ENCODE measurements at places on chromosomes 1 and 21. TPM values are rescaled to one million over a fixed set of nuclear protein-coding genes. Genes with fewer than 3 reads are reported as not detected.
A peak's percentile ranks its signal among the peaks of the same experiment; 100 is the strongest.

DNA sequence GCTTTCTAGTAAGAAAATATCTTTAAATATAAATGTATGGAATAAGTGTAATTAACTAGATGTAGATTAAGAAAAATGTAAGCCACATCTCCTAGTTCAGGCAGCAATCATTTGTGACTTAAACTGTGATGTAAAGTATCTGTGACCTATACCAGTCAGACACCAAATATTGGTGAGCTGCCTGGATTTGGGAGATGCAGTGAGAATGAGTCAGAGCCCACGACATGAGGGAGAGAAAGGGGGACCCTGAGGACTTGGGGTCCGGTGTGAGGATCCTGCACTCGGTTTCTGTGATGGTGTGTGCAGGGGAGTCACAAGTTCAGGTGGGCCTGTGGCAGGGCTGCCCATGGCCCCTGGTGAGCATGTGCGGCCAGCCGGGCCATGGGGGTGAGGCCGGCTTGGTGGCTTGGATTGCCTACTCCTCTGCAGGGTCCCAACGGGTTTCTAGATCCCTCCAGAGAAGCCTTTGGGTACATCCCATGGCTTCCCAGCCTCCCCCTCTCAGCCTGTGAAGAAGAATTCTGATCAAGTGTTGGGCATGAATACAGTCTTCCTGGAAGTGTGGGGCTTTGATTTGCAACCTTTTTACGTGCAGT, 19.0 kb upstream of the ABCG1 start:
- no peak overlapping the region for H3K4me3 ChIP-seq
- H3K27ac ChIP-seq, result no peak overlapping the region
- peaks cover 12% of the 10 kb centered on the region for H3K4me1 ChIP-seq
- peaks cover 8% of the 10 kb centered on the region for H3K27me3 ChIP-seq

- H3K27ac ChIP-seq, result peak overlapping the region; percentile 82
- peaks cover 92% of the 10 kb centered on the region for H3K4me1 ChIP-seq
- H3K4me3 ChIP-seq, result no peak overlapping the region
- H3K27me3 ChIP-seq, result no peaks in the 10 kb centered on the region
- no peak for DNase-seq
Observed at GRCh38 chr1:33332357-33332789, 11.5 kb upstream of the A3GALT2 start.

DNA sequence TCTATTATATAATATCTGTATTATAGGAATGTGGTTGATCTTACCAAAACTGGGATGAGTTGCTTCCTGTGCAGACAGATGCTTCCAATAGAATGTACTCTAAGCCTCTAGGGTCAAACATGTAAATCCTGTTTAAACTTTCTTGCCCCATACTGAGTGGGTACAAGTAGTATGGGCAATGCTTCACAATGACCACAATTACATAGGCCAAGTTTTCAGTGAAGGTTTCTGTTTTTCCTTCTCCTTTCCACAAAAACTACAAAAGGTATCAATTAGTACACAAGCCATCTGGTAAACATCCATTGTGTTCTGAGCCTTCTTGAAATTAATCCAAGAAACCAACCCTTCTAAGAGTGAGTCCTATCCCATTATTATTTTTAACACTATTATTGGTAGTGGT, 16.8 kb downstream of the OTUD7B start:
- no peak overlapping the region for H3K4me3 ChIP-seq
- no peak for DNase-seq
- peaks cover 16% of the 10 kb centered on the region for H3K36me3 ChIP-seq
- peaks cover 58% of the 10 kb centered on the region for H3K4me1 ChIP-seq
- H3K27me3 ChIP-seq, result no peaks in the 10 kb centered on the region

- H3K27ac ChIP-seq, result no peak within 1 kb of the TSS
- DNase-seq, result no peak
- peak within 1 kb of the TSS; percentile 62 for H3K4me3 ChIP-seq
- no peaks in the 10 kb centered on the region for H3K36me3 ChIP-seq
- H3K27me3 ChIP-seq, result peaks cover 6% of the 10 kb centered on the region
- no peaks in the 10 kb centered on the region for H3K4me1 ChIP-seq
Observed at GRCh38 chr1:99004861-99005442, at the start of gene PLPPR5. Gene PLPPR5 (minus strand): TSS chr1:99004861. CDS start chr1:99004671, 190 bp downstream.

DNA sequence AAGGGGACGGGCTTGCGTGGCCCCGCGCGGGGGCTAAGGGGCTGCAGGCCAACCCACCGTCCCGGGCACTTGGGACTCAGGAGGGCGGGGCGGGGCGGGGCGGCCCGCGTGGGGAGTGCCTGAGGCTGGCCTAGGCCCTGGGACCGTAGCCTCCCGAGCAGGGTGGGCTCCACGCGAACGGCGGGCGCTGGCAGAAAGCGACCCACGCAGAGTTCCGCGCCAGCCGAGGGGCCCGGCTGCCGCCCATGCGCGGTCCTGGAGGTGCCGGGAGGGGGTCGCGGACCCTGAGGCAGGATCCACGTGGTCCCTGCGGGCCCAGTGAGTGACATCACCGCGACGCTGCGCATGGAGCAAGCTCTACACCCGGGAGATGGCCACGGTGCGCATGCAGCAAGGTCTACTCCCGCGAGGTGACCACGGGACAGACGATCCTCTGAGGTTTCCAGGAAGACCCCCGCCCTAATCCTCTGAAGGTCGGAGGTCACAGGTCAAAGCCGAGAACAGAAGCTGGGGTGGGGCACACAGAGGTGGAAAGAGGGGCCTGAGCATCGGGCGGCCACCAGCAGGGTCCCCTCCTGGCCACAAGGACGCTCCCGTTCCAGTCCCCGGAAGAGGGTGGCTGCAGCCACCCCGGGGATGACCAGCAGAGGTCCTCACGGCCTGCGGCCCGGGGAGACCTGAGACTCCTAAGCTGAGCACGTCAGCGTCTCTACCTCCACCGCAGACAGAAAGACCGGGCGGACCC, 13.5 kb upstream of the SLC19A1 start:
- DNase-seq, result peak; percentile 56
- peaks cover 18% of the 10 kb centered on the region for H3K4me1 ChIP-seq
- H3K36me3 ChIP-seq, result no peaks in the 10 kb centered on the region
- H3K27ac ChIP-seq, result peak overlapping the region; percentile 62
- H3K4me3 ChIP-seq, result peak overlapping the region; percentile 74

- DNase-seq, result peak; percentile 32
- peaks cover 31% of the 10 kb centered on the region for H3K36me3 ChIP-seq
- H3K4me1 ChIP-seq, result peaks cover 34% of the 10 kb centered on the region
- H3K27ac ChIP-seq, result peak overlapping the region; percentile 98
Observed at GRCh38 chr1:32817815-32818786, 648 bp downstream of the S100PBP start.

GRCh38 chr1:155000411-155000725, 2.2 kb upstream of the ZBTB7B start:
- peak overlapping the region; percentile 89 for H3K4me3 ChIP-seq
- H3K4me1 ChIP-seq, result peaks cover 31% of the 10 kb centered on the region
- H3K27ac ChIP-seq, result peak overlapping the region; percentile 89
- H3K27me3 ChIP-seq, result no peaks in the 10 kb centered on the region
- DNase-seq, result no peak

DNA sequence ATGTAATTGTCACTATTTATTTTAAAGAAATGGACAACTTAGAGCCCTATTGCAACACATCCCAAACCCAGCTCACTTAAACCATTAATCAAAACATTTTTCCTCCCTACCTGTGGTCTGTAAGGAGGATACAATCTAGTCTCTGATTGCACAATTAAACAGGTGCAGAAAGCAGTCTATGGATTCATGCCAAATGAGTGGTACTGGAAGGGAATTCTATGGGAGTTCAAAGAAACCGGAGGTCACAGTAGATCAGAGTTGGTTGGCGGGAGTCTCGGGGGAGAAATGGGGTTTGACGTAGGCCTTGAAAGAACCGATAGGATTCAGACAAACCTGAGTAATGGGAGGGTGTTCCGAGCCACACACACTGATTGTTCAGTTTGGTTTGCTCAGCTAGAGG, 314.9 kb downstream of the KIF26B start:
- H3K4me3 ChIP-seq, result no peak overlapping the region
- no peak overlapping the region for H3K27ac ChIP-seq
- H3K36me3 ChIP-seq, result no peaks in the 10 kb centered on the region

Gene RNF186
- not detected for total RNA-seq
